ENCODE measurements at places on chromosomes 7 and 10.

GRCh38 chr10:70145166-70145665 is 1.3 kb downstream of the TYSND1 start:
- DNase-seq, result no peak

DNA sequence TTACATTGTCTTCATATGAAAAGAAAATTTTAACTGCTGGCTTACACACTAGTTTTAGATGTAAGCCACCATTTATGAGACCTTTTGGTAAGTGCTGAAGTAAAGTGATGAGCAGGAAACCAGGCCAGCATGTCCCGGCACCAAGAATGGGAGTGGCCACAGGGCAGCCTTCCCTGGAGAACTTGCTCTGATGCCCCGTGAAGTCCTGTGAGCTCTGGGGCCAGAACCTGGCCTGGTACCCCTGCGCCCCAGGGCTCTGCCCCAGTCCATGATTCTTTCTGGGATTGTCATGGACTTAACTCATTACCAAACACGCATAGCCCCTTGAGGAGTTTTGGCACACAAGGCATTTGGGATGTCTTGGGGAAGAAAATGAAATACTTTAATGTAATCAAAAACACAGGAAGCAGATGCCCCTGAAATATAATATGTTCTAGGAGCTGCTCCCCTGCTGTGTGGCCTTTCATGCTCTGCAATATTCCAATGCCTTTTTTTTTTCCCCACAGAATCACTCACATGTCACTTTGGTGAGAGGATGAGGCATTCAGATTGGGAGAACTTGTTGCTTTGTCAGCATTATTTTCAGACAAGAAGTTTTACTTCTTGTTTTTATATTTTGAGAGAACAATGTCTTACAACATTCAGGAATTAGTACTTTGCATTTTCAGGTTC is 53.1 kb upstream of the CXCL12 start:
- DNase-seq, result no peak

- DNase-seq, result no peak
Measured at GRCh38 chr10:88411772-88412349, 171.3 kb downstream of the RNLS start.

DNA sequence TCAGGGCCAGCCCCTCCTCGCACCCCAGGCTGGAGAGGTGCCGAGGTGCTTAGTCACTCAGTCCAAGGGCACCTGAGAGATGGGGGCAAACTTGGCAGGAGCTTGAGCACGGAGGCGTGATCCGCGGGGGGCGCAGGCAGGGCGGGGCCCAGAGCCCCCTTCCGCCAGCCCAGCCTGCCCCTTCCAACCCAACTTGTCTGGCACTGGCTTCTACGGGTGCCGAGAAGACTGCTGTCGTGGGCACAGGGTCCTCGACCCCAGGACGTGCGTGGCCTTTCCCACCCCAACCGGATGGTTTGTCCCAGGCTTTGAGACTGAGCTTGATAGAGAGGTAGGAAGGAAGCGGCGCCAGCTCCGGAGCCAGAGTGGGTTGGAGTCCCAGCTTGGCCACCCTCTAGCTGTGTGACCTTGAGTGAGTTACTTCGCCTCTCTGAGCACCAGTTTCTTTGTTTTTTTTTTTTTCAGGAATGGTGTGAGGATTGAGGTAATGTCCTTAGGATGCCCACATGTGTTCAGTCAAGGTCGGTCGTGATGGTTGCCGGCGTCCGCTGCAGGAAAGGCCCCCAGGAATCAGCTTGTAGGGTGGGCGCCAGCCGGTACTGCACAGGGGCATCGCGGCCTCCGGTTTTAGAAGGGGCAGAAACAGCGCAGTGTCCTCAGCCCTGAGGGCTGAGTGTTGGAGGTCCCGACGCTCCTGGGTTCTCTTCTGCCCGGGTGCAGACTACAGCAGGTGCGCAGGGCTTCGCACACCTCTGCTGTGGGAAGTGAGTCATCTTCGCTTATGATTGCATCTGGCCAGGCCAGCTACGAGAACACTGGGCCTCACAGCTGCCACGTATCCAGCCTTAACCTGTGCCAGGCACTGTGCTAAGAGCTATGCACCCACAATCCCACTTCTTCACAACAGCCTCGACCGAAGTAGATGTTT is 28.6 kb upstream of the VAX1 start:
- DNase-seq, result no peak

DNA sequence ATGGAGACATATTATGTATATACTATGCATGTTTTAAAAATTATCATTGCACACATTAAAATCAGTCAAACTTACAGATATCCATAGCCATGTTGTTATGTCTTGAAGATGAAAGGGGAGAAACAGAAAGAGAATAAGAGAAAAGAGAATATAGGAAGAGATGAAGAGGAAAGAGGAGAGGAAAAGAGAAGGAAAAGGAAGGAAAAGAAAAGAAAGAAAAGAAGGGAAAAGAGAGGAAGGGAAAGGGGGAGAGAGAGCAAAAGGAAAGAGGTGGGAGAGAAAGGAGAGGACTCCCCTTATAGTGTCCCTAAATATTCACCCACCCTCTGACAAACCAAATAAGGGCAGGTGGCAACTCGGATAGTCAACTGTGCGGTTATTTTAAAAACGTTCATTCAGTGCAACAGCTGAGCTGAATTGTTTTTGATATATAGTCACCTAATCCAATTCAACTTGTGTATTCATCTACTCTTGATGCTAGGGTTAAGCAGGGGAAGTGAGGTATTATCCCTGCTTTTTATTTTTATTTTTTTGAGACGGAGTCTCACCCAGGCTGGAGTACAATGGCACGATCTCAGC is 14.6 kb downstream of the SVIL start:
- DNase-seq, result no peak

DNA sequence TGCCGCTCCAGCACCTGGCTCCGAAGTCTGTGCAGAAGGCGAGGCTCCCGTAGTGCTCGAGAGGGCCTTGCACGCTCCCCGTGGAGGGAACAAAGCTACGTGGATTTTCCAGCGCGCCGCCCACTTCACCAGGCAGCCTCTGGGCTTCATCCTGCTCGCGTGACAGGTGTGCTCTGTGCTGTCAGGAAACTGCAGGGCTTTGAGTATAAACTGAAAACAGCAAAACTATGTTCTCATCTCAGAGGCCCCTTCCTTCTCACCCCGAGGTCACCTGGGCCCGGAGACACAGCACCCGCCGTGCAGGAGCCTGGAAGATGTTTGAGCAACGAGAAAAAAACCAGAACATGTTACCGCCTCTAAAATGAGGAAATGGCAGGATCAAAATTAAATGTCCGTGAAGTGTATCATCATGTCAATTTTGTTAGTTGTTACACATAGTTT is 17.6 kb upstream of the GPR146 start:
- no peak for DNase-seq

- DNase-seq, result no peak
Measured at GRCh38 chr10:26090026-26090425, 126.5 kb upstream of the GAD2 start.

DNA sequence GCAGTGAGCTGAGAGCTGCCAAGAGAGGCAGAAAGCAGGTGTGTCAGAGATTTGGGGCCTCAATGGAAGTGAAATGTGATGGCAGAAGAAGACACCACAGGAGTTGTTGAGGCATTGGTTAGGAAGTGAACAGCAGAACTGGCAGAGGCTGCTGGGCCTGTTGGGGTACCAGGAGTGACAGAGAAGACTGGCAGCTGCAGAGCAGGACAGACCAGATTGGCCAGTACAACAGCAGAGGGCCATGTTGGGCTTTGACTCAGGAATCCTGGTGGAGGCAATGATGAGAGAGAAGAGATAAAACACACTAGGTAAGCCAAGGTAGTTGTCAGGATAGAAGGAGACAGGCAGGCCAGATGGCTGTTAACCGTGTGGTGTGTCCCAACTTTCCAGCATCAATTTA is 19.9 kb upstream of the HERPUD2 start:
- DNase-seq, result no peak

- DNase-seq, result no peak
Measured at GRCh38 chr10:86298501-86299001, 68.0 kb downstream of the GRID1 start.

- DNase-seq, result no peak
Measured at GRCh38 chr7:32643194-32643593, 147.9 kb downstream of the AVL9 start.

DNA sequence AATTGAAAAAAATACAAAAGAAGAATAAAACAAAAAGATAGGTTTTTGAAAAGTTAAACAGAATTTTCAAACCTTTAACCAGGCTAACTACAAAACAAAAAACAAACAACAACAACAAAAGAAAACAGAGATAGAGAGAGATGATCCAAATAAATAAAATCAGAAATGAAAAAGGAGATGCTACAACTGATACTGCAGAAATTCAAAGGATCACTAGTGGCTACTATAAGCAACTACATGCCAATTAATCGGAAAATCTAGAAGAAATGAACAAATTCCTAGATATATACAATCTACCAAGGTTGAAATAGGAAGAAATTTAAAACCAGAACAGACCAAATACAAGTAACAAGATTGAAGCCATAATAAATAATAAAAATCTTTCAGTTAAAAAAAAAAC is 326.8 kb upstream of the VSTM2A start:
- DNase-seq, result no peak

DNA sequence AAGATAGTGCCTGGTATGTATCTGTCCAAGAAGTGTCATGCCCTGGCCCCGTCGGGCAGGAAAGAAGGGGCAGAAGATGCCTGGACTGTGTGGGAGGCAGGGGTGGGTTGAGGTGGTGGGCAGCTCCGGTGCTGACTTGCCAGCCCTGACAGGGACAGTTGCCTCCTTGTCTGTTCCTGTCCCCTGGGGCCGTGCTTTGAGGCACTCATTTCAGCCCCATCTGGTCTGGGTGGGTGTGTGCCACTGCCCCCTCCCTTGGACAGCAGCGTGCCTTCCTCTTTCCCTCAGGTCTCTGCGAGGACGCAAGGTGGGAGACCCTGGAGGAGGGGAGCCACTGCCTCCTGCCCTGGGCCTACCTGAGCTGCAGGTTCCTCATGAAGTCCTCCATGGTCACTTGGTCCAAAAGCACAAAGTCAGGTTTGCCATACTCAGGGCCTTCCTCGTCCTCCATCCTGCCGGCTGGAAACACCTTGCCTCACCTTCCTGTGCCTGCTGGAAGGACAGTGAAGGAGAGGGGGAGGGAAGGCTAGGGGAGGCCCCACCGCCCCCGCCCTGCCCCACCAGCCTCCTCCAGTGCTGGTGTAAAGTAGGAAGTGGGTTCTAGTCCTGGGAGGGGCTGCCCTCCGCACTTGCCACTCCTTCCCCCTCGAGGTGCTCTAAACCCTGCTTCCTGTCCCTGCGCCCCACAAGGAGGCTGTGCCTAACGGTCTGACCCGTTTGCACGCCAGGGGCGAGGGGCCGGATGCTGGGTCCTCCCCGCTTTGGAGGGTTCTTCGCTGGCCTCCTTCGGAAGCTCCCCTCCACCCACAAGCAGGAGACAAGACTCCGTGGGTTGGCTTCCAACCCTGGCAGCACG is at the start of gene MYO1G:
Gene MYO1G (minus strand): TSS at position 505 of the 856 bp plus-strand sequence. CDS start 54 bp downstream, at position 451.
- DNase-seq, result peak; percentile 59

DNA sequence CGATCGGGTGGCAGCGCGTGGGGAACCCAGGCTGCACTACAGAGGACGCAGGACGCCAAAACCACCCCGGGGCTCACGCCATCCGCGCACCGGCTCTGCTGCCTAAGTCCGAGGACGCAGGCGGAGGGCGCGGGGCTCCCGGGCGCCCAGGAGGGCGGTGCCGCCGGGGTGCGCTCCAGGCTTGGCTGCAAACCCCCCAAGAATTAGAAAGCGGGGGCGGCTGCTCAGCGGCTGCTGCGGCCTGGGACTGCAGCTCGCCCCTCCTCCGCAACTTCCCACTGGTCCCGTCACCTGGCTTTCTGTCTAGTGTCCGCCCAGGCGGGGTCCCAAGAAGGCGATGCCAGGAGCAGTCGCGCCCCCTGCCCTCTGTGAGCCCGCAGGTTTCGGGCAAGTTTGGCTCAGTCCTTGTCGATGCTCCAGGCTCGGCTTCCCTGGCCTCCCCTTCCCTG is 1.7 kb upstream of the POU6F2 start:
- no peak for DNase-seq

DNA sequence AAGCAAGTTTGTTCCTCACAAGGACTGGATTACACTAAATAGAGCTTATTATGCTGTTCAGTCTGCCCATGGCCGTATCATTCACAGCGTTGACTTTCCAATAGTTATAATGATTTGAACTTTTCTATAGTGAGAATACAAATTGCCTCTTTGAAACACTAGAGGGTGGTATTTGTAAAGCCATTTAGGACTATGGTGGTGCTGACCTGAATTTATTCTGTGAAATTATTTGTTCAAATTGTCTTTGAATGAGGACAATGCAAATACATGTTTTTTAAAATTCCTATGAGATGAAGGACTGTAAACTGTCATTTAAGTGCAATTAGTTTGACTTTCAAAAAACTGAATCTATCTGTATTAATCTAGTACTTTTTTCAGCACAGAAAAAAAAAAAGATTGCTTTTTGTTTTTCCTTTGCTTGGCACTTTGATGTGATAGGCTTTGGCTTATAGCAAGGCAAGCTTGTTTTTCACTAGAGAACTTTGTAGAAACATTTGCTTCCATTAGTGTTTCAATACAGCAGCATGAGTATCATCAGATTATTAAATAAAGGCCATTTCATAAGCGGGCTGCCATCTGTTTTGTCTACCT is 122.7 kb upstream of the TMEM229A start:
- no peak for DNase-seq

- no peak for DNase-seq
Measured at GRCh38 chr10:14536241-14537213, 205.8 kb upstream of the FRMD4A start.

DNA sequence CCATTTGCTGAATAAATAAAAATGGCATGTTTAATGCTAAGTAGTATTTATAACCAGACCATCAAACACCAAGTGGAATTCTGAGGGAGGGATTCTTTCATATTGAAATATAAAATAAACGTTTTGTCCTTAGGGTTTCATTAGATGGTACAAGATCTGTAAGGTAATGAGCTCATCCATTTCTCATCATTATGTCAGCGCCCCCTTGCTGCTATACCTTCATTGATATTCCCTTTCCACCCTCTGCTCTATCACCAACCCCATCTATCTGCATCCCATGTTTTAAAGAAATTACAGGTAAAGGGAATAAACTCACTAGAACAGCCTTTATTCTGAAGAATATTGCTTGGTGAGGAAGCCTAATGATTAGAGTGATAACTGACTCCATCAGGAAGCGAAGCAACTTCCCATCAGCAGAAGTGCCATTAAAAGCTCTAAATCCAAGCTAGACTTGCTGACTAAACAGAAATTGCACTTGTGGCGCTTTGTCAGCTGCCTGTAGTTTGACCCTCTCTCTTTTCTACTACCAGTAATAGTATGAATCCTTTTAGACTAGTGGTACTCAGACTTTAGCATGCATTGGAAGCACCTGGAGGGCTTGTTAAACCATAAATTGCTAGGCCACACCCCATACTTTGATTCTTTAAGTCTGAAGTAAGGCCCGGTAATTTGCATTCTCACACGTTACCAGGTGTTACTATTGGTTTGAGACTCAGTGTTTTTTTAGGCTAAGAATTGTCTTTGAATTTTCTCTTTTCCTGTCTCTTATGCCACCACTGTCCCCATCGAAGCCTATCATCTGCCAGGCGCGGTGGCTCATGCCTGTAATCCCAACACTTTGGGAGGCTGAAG is 27.5 kb downstream of the ADD3 start:
- DNase-seq, result no peak

DNA sequence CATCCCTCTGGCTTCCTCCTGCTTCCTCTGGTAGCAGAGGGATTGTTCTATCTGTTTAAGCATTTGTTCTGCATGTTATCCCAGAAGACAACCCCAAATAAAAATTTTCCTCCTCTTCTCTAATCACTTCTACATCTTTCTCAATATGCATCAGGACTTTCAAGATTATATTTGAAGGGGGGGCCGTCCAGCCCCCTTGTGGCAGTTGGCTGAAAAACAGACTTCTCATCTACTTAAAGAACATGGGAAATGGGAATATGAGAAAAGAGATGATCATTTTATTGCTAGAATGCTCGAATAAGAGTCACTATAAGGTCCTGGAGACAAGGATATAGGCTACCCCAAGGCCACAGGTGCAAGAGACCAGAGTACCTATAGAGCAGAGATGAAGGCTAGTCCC is 466.0 kb downstream of the REEP3 start:
- no peak for DNase-seq

Measured in stimulated activated CD4-positive, alpha-beta T cell treated with anti-CD3 and anti-CD28 coated beads, Interleukin-1b, Interleukin-23, amount 100 ng/mL, for 24 hours (primary cell).